WTC11 (cell line): ENCODE measurements at places on chromosomes 5 and 9.
A peak's percentile ranks its signal among the peaks of the same experiment; 100 is the strongest.

DNA sequence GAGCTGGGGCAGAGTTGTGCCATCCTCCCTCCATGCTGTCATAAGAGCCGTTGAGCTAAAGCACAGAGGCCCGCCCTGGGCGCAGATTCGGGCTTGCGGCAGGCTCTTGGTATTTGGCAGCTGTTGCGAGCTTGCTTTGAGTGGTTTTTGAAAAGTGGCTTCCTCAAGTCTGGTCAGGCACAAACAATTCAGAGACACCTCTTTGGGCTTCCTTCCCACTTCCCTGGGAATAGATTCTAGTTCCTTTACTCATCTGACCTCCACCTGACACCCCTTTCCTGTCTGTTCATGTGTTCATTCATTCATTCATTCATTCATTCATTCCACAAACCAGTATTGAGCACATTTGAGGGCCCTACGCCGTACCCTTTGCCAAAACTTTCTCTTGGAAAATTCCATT, 27.4 kb downstream of the NCS1 start:
- DNase-seq = no peak

DNA sequence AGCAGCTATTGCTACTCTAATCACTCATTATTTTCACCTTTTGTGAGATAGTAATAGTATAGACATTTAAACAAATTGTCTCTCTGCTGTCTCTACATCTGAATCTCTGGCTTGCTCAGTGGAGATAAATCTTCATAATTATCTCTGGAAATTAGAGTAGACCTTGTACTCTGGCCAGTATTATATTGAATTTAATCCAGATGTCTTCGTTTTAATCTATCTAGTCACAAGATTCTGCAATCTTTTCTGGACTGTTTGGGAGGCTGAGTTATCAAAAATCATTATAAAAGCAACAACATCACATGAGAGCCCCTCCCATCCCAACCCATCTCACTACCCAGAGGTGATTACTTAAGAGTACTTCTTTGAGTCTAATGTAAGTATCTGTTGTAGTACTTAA, 19.0 kb downstream of the ARHGAP26 start:
- DNase-seq = no peak

- no peak for DNase-seq
These were observed 227.6 kb downstream of the SEC61B start for GRCh38 chr9:99449726-99450125.

DNA sequence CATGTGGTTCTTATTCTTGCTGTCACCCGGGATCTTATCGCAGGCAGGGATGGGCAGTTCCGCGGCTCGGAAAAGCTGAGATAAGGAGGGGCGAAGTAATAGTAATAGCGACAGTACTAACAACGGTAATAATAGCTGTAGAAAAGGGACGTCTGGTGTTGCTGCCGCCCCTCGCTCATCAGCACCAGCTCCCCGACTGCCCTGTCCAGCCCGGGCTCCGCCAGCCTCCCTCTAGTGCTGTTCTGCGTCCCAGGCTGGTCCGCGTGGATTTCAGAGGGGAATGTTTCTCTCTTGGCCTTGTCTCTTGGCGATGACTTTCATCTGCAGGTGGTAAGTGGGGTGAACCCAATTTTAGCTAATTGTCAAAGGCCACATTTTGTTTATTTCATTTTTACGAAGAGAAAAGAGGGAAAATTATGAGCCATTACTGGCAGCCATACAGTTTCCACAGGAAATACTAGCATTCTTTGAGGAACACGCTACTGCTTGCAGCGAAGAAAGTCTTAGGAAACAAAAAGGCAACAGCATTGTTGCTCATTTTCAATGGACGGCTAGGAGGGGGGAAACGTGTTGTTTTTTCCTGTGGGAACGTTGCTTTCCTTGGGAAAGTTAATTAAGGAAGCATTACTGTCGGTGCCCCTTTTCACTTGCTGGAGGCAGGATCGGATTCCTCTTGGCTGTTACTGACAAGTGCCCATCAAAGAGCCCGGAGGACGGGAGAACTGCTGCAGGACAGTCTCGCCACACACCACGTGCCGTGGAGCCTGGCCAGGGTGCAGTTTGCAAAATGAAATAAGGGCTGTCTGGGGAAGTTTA, 762 bp downstream of the SNCAIP start:
- DNase-seq = peak; percentile 29

GRCh38 chr9:130128733-130129431, 43.3 kb upstream of the NCS1 start:
- DNase-seq = no peak

GRCh38 chr9:24776226-24776625, 230.5 kb upstream of the IZUMO3 start:
- no peak for DNase-seq

DNA sequence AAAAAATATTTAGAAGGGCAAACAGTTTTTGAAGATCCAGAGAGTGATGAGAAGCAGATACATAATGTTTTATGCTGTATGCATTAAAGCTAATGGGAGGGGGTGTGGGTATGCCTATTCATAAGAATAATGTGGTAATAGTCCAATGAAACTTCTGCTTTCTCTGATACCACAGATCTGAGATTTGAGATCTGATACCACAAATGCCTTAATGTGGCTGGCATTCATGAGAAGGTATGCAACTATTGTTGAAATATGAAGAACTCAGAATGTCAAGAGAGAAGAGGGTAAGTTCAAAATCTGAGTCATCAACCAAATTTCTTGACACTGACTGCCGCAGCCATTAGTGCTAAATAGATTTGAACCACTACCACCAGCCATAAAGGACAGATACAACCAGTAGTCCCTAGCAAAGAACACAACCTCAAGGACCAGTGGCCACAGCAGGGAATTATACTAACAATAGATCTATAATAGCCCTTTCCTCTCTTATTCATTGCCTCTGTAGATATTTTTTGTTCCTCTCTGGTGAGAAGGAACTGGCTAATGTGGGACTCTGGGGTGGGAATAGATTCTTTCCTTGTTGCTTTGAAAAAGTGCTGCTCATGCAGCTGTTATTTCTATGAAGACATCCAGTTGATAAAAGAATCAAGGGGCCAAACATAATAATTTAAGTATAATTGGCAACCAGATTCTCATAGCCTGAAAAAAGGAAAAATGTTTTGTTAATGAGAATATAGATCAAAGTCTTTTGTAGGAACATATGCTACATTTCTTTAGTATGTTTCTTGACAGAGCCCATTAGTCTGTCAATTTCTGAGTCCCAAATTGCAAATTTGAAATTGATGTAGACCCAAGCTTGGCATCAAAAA, 256.5 kb upstream of the ZNF608 start:
- DNase-seq = no peak

DNA sequence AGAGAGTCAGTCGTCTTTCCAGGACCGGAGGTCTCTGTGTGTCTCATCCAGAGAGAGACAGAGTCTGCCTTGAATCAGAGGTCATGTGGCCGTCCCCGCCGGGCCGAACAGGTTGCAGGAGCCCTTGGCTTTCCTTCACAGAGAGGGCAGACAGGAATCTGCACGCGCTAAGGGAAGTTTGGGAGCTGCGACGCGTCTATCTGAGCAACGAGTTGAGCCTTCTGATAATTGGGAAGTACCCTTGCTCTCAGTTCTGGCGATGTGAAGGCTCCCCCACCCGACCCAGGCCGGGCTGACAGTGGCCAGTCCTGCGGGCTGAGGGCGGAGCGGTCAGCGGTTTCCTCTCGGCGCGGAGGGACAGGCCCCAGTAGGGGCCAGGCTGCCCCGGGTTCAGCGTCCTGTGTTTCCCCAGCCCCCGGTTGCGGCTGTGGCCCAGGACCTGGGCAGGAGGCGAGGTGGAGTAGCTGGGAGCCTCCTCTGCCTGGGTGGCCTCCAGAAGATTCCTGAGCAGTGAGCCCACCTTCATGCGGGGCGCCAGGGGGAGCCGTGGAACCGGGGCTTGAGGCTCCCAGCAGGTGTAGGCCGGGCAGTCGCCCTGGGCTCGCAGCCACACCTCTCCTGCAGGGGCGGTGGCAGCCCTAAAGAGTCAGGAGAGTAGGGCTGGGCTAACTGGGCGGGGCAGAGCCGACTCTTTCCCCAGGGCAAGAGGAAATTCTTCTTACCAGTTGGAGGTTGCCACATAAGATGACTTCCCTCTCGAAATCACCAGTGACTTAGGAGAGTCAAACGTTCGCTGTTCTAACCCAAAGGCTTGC, 13.9 kb downstream of the NR2F1 start:
- peak; percentile 81 for DNase-seq

- no peak for DNase-seq
These were observed 36.7 kb downstream of the FBXW2 start for GRCh38 chr9:120756531-120756930.
